Stimulated activated CD8-positive, alpha-beta memory T cell treated with anti-CD3 and anti-CD28 coated beads, Interleukin-2, amount 100 ng/mL, for 48 hours (primary cell): ENCODE measurements at places on chromosomes 12 and 14.

GRCh38 chr12:68477261-68477772 is 133.4 kb upstream of the RAP1B start:
- DNase-seq = no peak

DNA sequence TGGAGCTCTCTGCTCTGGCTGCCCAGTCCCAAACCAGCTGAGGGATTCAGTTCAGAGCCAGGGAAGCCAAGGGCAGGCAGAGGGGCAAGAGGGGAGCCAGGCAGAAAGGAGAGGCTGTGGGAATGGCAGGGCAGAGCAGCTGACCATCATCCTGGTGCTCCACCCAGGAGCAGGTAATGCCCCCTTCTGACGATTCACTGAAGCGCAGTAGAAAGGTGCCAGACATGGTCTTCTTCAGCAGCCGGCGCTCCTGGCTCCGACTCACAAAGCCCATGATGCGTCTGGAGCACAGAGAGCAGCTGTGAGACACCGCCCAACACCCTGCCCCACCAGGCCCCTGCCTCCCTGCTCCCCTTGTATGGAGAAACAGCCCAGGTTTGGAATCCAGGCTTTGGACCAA is 8.0 kb downstream of the IL23A start:
- DNase-seq = no peak

DNA sequence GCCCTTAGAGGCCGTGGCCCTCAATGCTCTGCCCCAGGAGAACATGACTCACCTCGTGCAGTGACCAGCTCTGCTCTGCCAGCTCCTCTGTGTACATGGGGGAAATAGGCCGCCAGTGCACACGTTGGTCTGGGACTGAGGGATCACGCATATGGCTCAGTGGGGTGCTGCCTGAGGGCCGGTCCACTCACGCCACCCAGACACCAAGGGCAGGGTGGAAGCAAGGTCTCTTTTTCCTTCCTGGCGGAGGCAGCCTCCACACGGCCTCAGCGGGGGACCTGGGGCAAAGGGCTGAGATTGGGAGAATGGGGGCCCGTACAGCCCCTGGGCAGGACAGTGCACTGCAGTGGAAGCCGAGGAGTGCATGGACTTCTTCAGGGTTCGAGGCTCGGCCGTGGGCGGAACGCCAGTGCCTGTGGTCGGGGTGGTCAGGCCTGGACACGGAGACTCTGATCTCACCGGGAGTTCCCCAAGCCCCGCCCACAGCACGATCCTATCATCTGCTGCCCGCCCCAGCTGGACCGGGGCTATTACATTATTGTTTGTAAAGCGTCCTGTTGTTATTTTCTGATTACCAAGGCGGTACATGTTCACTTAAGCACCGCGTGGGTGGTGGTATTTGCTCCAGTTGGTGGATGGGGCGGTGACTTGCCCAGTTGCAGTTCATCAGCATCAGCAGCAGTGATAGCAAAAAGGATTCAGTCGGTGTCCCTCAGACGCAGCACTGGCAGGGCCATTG is 38.8 kb upstream of the TDRD9 start:
- DNase-seq = no peak

DNA sequence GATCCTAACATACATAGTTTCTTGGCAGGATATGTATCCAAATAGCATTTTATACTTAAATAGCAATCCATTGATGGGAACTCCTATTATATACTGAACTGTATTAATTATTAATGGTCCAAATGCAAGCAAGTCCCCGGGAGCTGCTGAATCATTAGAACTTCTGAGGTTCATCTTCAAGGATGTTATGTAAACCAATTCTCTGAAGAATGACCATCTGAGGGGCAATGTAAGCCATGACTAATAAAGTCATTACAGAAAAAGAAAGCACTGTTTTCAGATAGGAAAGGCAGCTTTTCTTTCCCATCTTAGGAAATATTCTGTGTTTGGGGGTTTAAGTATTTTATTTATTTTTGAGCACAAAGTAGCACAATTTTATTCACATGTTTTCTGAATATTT is 166.1 kb upstream of the SLC16A7 start:
- no peak for DNase-seq

DNA sequence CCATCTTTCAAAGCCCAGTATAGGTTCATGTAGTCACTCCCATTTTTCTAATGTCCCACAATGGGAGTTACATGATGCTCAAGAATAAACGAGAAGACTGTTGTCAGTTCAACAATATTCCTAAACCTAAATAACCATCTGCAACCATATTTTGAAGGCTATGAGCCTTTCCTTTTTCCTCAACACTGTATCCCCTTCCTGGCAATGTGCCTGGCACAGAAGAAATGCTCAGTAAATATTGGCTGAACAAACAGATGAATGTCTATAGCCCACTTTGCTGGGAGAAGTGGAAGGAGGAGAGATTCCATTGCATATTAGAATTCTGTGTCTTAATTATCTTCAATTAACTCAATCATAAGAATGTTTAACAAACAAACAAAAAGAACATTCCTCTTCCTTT is 6.1 kb downstream of the ARMH4 start:
- DNase-seq = no peak

- DNase-seq = no peak
Measured at GRCh38 chr12:49872781-49873181, 29.9 kb upstream of the BCDIN3D start.

DNA sequence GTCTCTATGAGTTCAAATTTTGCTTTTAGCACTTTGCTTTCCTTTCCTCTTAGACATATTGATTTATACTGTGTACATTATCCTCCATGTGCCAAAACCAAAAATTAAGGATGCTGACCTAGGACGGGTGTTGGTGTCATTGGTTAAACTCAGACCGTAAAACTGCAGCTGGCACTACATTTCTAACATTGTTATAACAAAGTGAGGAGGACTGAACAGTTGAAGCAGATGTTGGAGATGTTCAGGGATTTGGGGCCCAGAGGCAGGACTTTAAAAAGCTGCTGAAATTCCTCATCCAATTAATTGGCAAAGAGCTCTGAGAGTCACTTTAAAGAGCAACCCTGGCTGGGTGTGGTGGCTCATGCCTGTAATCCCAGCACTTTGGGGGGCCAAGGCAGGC is 72.4 kb downstream of the TMTC1 start:
- no peak for DNase-seq

DNA sequence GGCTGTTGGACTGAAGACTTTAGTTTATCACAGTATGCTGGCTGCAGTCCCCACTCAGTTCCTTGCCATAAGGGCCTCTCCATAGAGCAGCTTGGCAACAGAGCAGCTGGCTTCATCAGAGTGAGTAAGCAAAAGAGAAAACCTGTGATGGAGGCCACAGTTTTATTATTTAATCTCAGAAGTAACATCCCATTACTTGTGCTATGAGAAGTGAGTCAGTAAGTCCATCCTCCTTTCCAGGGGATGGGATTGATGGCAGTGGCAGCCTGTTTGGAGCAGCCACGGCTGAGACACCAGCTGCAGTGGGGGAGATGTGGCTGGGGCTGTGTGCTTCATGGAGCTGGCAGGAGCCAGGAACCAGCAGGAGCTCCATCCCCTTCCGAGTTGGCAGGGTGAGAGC is 138.5 kb upstream of the SRRM4 start:
- DNase-seq = no peak

DNA sequence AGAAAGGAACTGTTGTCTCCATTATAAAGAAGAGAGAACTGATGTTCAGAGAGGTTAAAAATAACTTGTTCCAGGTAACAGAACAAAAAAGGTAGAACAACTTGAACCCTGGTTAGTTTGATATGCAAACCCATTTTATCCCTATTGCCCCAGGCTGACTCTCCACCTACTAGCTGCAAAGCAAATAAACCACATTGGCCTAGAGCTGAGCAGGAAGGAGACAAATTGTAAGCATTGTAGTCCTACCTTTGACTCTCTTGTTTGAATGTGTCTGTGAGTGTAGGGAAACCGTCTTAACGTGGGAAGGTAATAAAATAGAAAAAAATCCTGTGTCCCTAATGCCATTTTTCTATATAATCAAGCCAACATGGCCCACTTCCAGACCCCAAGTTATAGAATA is 126.4 kb downstream of the CCER1 start:
- DNase-seq = no peak

GRCh38 chr12:104784592-104784991 is 173.5 kb downstream of the SLC41A2 start:
- DNase-seq = no peak

- no peak for DNase-seq
Measured at GRCh38 chr12:15794196-15794595, 5.0 kb upstream of the EPS8 start.

DNA sequence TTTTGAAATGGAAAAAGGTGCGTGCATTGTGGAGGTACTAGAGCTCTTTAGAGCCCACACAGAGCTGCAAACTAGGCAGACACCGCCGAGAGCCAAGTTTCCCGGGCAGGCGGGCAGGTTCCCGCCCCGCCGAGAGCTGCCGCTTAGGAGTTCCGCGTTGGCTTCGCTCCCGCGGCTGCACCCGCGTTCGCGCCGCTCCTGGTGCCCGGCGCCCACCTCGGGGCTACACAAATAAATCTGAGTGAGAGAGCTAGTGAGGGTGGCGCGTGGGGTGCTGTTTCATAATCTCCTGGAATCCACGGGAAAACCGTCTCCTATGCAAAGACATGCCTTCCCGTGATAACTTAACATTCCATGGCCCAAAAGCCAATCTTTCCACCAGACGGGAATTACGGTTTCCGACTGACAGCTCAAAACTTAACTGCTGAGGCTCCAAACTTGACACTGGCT is 645 bp downstream of the KITLG start:
- no peak for DNase-seq

DNA sequence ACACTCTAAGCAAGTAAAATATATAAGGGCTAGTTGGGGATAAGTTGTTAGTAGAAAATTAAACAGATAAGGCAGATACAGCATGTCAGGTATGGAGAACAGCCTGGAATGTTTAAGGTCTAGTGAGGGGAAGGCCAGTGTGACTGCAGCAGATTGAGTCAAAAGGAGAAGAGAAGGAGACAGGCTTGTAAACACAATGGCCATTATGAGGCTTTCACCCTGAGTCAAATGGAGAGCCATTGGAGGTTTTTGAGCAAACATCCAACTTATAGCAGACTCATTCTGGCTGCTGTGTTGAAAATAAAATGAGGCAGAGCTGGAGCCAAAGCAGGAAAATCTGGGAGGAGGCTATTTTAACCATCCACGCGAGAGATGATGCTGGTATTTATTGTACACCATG is 142.0 kb downstream of the DUSP6 start:
- no peak for DNase-seq

- no peak for DNase-seq
Measured at GRCh38 chr12:24759155-24759554, 189.7 kb downstream of the BCAT1 start.

DNA sequence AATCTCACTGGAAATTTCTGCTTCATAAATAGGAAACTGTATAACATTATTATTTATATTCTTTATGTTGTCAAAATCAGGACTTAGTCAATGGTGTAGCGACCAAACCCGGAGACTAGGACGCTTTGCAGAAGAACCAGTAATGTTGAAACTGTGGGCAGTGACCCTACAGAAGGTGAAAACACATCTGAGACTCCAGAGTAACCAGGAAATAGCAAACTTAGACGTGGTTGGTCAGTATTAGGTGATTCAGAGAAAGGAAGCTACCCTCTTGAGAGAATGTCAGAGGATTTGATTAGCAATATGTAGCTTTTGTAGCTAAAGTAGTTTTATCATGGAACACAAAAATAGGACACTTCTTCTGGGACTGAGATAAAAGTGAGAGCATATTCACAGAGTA is 381.9 kb downstream of the SLC16A7 start:
- DNase-seq = no peak

DNA sequence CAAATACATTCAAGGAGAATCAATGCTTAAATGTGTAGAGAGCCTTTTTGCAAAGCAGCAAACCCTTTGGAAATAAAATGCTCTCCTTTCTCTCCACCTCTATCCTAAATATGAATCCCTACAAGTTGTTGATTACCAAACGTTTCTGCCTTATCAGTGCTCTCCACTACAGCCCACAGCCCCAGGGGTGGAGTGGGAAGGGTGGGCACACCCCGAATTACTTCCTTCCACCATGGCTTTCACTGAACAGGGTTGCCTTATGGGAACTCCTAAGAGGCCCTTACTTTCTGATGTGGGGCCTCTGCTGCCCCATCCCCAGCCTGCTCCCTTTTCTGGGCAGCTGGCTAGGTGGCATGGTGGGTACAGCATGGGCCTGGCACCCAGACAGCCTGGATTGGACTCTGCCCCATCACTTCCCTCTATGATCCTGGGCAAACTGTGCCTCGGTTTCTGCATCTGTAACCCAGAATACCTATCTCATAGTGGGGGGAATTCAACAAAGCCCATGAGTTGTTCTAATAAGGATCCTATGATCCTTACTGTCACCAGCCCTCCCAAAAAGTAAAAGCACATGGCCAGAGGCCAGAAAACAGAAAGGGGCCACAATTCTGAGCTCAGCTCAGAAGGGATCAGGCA is 16.1 kb downstream of the AK7 start:
- DNase-seq = no peak

GRCh38 chr12:116959845-116960514 is 49.2 kb downstream of the FBXW8 start:
- DNase-seq = peak; percentile 34

GRCh38 chr12:31647086-31647491 is 12.4 kb upstream of the ETFBKMT start:
- no peak for DNase-seq

DNA sequence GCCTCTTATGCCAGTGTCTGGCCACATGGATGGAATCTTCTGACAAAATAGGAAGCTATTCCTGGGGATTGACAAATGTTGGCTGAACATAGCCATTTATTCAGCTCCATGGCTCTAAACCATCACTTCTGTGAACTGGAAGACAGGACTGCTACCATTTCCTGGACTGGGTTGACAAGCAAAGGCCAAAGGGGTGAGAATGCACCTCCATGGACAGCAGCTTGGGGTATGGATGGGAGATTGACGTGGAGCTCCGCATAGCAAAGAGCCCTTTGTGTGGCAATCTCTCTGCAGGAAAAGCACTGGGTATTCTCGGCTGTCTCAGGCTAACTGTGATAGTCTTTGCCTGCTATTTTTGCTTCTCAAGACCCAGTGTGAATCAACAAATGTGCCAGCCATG is 223.0 kb upstream of the EGLN3 start:
- no peak for DNase-seq

DNA sequence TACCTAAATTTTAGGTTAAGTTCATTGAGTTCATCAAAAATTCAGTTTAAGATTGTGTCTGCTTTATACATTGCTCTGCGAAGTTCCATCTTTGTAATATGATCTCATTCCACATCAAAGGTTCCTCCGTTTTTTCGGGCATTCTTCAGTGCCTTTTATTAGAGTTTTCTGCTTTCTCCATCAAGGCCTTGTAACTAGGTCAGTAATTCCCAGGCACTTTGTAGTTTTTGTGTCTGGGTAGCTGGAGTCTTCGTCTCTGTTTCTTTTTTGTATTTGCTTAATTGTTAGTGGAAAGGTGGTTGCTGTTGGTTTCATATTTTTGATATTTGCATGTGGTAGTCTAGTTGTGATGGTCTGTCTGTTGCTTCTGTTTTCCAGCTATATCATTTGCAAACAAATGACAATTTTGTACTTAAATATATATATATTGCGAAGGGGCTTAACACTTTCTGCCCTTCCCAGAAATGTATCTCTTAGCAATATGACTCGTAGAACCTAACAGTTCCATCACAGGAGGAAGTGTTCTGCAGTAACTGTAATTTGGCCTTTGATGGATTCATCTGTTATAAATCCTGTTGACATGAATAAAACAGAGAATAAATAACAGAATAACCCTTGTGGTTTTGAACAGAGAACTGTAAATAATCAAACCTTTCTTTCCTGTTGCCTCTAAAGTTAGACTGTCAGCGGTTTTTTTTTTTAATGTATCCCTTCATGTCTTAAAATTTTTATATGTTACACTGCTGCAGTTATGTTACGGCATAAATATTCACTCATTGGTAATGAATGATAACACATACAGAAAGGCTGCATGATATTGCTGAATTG is 88.4 kb upstream of the DYNC1H1 start:
- no peak for DNase-seq

GRCh38 chr14:99874306-99874705 is 81.1 kb downstream of the EML1 start:
- no peak for DNase-seq
